Fibroblast of mammary gland (primary cell): ENCODE measurements at places on chromosomes 12 and 14.

GRCh38 chr14:22713631-22713950, 52.9 kb upstream of the OXA1L start:
- DNase-seq, result no peak

DNA sequence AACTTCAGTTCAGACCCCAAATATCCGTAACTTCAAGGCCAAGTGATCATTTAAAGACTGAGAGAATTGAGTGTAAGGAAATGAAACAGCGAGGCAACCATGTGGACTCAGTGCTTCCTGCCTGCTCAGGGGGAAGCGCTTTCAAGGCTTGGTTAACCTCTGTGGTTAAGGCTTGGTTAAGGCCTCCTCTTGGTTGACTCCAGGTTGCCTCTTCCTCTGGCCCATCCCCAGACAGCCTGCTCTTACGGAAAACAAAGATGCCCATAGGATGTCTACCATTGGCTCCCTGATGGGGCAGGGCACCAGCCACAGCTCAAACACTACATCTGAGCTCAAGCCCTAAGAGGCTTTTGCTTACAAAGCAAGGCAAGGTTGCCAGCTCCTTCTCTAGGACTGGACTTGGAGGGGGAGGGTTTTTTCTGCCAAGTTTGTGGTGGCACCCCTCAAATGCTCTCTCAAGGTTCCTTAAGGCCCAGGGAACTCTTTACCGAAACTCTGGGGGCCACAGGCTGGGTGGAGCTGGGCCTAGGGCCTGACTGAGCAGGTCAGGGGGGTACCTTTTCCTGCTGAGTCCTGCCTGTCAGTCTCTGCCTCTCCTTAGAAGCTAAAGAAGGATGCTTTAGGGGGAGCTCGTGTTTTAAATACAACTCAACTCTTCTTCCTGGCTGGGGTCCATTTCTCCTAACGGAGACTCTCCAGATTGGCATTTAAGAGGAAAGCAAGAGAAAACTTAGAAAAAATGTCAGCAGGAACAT, 13.7 kb downstream of the COL2A1 start:
- DNase-seq, result peak; percentile 12

- DNase-seq, result no peak
Observed at GRCh38 chr14:102629011-102629444, 36.6 kb downstream of the RCOR1 start.

- no peak for DNase-seq
Observed at GRCh38 chr14:90578283-90578985, 181.6 kb downstream of the CALM1 start.

GRCh38 chr12:16175840-16176239, 101.6 kb downstream of the SLC15A5 start:
- DNase-seq, result peak; percentile 81
